ENCODE measurements at places on chromosomes 3 and 15. TPM values are rescaled to one million over a fixed set of nuclear protein-coding genes. Genes with fewer than 3 reads are reported as not detected.

DNA sequence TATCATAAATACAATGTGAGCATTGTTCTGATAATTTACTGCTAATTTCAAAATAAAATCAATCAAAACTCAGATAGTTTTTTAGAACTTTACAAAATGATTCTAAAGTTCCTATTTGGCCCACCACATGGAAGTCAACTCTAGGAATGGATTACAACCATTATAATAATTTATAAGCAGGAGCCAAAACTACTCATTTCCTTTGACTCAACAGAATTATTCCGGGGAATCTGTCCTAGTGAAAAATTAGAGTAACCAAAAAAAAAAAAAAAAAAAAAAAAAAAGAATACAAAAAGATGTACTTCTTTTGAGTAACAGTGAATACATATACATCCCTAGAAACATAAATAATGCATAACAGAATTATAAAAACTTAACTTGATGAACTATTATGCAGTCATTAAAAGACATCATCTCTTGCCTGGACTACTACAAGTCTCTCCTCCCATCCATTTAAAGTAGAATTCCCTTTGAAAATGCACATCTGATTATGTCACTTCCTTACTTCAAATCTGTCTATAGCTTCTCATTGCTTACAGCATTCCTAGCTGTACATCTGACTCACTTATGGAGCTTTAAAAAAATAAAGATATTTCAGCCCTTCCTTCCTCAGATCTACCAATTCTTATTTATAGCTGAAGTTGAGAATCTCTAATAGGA is 43.4 kb downstream of the HDGFL3 start:
- DNase-seq = no peak

DNA sequence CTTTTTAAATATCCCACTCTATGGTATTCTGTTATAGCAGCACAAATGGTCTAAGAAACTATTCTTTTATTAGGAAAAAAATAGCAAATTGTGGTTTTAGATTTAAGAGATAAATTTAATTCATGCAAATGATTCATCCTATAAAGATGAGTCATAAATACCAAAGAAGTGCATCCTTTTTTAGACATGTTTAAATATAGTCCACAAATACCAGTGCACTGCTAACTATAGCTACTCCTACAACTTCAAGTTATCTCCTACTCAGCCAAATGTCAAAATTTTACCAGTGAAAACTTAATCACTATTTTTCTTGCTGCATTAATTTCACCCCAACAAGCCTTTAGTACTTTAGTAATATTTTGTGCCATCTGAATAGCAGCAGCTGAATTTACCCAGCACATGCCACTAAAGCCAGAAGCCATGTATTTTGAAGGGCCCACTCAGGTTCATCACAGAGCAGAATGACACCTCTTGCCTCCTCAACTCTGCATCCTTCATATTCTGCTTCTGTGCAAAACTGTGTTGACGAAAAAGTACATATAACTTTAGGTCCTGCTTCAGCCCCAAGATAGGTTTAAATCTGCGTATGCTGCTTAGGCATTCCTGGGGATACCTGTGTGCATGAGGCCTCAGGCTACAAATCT is 24.9 kb downstream of the CX3CR1 start:
- no peak for DNase-seq

GRCh38 chr3:194323785-194324735 is 27.1 kb downstream of the CPN2 start:
- DNase-seq = peak; percentile 87

GRCh38 chr3:181901626-181902025 is 189.9 kb downstream of the SOX2 start:
- no peak for DNase-seq

DNA sequence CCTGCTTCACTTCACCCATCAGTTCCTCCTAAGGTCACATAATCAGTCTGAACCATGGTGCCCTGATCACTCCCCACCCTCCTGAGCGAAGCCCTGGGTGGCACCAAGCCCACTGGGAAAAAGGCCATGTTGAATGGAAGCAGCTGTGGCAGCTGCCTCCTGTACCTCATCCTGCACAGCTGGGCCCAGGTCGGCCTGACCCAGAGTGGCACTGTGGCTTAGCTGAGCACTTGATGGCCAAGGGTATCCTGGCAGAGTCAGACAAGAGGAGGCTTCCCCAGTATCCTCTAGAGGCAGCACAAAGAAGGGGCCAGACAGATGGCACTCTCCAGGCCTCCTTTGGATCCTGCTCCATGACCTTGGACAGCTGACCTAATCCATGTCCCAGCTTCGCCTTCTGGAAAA is 68.4 kb downstream of the TLE3 start:
- DNase-seq = no peak

DNA sequence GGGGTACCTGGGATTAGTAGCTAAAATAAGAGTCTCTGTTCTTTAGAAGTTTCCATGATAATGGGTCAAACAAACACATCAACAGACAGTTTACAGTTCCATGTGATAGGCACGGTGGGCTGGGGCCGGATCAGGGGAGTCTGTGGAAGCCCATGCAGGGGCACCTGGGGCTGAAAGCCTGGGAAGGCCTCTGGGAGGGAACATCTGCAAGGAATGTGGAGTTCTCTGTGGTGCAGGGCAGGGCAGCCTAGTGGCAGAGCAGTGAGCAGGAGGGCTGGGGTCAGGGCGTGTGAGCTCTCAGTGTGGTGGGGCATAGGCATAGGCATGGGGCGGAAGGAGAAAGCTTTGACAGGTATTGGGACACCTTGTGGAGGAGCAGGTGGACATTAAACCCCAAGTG is 207.7 kb upstream of the TRIM42 start:
- no peak for DNase-seq

DNA sequence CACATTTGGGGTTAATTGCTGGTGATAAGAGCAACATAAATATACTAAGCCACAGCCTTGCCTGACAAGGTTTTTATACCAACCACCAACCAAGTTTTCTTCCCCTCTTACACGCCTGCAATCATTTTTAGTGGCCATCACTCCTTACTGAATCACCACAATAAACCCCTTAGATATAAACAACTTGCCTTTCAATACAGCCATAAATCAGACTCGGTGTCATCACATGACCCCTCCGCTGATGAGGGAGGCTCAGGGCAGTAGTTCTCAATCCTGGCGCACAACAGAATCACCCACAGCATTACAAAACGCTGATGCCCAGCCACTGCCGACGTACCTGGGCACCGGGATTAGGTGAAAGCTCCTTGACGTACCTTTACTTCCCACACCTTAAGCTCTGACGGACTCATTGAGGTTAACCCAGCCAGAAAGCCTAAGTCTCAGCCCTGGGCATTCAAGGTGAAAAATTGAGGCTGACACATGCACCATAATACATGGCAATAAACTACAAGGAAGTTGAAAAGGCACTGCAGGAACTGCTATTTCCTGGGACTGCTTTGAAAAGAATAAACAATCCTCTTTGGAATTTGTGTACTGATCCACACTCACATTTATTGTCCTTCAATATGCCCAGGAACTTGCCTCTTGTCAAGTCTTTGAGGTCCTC is 17.1 kb downstream of the ADCY5 start:
- no peak for DNase-seq

DNA sequence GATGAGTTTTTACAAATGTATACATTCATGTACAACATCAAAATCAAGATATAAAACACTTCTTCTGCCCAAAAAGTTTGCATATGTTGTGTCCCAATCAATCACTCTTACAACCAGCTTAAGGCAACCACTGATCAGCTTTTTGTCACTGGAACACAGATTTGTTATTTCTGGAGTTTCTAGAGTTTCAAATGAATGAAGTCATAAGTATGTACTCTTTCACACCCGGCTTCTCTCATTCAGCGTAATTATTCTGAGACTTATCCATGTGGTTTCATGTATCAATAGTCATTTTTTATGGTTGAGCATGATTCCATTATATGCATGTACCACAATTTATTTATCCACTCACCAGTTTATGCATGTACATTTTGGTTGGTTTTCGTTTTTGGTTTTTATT is 53.0 kb upstream of the CORO2B start:
- no peak for DNase-seq

- no peak for DNase-seq
Observed at GRCh38 chr3:121793078-121793477, 41.8 kb downstream of the IQCB1 start.

DNA sequence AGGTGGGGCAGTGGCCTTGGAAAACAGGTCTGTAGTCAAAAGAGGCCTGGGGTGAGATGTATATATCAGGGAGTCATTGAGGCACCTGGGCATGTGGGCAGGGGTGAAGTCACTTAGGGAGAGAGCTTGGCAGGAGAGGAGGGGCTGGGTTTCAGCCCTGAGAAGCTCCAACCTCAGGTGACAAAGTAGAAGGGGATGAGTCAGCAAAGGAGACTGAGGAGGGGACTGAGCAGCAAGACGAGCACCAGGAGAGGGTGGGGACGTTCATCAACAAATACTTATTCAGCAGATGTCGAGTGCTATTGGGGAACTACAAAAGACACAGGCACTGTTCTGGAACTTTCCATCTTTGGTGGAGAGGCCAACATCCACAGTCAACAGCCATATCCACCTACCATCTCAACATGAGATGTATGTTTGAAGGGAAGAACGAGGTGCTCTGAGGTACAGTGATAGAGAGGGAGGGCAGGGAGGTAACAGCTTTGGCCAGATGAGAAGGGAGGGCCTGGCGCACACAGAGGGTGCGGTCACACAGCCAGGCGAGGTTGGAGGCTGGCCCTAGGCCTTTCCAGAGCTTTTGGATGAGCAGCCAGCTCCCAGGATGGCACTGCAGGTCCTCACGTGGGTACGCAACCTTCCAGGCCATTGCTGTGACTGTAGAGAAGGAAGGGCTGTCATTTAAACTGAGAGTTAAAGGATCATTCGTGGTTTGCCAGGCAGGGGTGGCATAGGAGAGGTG is 45.7 kb downstream of the GLDN start:
- no peak for DNase-seq

DNA sequence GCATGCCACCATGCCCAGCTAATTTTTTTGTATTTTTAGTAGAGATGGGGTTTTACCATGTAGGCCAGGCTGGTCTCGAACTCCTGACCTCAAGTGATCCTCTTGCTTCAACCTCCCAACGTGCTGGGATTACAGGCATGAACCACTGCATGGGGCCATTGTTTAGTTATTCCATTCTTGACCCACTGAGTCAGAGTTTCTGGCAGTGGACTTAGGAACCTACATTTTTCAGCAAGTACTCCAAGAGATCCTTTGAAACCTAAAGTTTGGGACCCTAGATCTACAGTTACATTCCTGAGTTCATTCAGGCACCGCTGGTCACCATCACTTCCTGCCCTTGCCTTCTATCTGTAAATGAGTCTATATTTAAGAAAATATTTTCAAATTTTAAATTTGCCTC is 1.4 kb upstream of the TNFSF10 start:
- no peak for DNase-seq

DNA sequence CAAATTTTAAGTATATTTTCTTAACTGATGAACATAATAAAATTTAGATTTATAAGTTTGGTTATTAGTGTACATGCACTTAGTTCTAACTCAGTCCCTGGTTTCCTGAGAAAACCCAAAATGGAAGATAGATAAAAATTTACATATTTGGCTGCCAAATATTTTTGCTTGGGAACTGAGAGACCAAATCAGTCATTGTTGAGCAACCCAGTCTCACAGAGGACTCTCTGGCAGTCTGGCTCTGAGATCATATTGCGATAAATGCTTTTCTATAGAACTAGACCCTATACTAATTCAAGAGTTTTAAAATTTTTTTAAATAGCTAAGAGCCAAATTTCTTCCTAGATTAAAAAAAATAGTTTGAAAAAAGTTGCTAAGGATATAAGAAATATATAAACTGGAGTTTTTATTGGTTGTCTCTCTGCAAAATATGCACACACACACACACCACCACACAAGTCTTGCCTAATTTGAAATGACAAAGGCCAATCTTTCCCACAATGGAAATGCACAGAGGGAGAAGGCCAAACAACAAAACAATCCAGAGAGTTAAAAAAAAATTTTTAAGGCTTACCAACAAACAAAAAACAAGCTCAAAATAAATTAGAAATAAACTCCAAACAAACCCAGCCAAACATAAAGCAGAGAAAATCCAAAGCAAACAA is 259.5 kb downstream of the MECOM start:
- DNase-seq = no peak

- DNase-seq = no peak
Observed at GRCh38 chr3:35498506-35499210, 140.7 kb upstream of the ARPP21 start.

- no peak for DNase-seq
Observed at GRCh38 chr15:56242576-56243162, 1.0 kb downstream of the RFX7 start.

DNA sequence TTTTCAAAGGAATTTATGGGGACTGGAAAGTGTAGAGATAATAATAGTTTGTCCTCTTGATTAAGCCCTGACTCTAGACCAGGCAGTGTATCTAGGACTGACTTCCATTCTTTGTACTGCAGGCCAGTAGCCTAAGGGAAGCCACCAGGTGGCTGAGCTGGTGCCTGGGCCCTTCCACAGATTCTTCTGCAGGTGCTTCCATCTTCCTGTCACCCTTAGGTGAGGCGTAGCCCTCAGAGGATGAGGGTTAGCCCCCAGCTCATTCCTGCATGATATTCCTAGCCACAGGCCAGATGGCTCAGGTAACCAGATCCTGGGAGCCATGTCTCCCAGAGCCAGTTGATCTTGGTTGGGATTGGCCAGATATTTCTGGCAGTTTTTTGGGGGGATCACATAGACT is 169.0 kb upstream of the IL12A start:
- DNase-seq = no peak

GRCh38 chr15:72554471-72555425 is 80.6 kb downstream of the ARIH1 start:
- DNase-seq = no peak

GRCh38 chr3:130894130-130894985 is 474 bp downstream of the ATP2C1 start:
- peak; percentile 61 for DNase-seq

DNA sequence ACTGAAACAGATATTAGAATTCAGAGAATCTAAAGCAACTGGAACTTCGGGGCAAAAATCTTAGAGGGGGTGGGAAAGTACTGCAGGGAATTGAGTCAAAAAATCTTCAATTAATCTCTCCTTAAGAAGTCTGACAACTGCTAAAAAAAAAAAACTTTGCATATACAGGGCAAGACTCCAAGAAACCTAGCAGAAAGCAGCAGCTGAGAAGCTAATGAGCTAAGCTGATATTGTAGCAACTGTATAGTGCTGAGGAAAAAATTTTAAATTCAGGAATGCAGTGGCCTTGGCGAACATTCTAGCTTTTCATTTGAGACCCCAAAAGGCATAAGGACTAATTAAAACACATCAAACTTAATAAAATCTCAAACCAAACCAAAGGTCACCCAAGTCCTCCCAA is 113.6 kb downstream of the SCAPER start:
- no peak for DNase-seq

The QTRT2 gene
- 5.6 TPM for total RNA-seq

The WDR48 gene
- total RNA-seq = 11.9 TPM

The SI gene
- total RNA-seq = not detected

The DCBLD2 gene
- total RNA-seq = 55.8 TPM

The EOGT gene
- 59.2 TPM for total RNA-seq

All from right atrium auricular region (tissue), 2 donors.